ENCODE measurements at places on chromosomes 13 and 19. TPM values are rescaled to one million over a fixed set of nuclear protein-coding genes. Genes with fewer than 3 reads are reported as not detected.
A peak's percentile ranks its signal among the peaks of the same experiment; 100 is the strongest.

SIGLECL1 gene
- not detected for total RNA-seq

TPTE2 gene
- not detected for total RNA-seq

FSD1 gene
- total RNA-seq = 24.7 TPM

DNA sequence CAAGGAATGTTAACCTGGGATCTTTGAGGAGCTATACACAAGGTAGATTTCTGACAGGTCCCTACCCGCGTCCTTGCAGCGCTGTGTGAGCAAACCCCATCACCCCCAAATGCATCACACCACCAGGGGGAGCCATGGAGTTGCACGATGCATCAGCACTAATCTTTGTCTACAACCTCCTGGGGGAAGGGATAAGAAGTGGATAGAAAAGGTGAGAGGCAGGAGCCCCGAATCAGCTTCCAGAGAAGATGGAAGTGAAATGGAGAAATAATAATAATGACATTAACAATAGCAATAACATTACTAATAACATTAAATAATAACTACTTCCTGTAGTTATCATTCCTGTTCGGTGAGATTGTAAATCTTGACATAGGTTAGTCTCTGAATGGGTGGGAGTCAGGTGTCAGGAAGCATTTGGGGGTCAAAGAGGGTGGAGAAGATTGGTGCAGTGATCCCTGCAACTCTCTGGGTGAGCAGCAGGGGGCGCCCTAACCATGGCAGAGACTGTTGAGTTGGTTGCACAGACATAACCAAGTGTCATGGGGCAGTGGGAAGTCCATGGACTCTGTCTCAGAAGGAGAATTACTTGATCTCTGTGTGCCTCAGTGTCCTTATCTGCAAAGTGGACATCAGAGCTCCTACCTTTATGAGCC is 16.5 kb downstream of the SIGLEC7 start:
- peak; percentile 89 for DNase-seq

DNA sequence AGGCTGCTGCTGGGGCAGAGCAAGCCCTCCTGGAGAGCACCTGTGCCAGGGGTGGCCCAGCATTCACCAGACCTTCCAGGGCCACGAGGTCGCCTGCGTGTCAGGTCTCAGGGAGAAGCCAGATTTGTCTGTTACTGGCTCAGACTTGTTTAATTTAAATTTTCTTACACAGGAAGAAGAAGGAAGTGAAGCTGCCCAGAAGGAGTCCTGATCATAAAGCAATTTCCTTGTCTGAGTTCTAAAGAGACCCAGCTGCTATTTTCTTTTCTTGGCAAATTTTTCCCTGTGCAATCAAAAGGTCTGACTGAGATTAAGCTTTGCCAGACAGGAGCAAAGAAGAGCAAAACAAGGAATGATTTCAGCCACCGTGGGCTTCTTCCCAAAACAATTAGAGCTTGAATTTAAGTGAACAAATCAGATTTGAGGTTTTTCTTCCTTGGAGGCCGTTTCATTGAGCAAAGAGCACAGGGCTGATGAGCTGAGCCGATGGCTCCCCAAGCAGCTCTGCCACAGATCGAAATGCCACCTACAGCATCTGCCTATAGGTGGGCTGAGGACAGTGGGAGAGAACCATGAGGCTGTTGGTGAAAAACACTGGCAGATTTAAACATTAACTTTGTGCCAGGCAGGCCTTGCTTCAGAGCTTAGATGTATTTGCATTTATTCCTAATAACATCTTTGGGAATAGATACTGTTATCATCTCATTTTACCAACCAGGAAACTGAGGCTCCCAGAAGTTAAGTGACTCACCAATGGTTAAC is 40.1 kb downstream of the HSPH1 start:
- DNase-seq = no peak

All from activated CD8-positive, alpha-beta memory T cell treated with anti-CD3 and anti-CD28 coated beads, Interleukin-2, amount 10 ng/mL, durations not matched to agents 7 days and 5 days (primary cell).